ENCODE measurements at places on chromosomes 4 and X.
A peak's percentile ranks its signal among the peaks of the same experiment; 100 is the strongest.

DNA sequence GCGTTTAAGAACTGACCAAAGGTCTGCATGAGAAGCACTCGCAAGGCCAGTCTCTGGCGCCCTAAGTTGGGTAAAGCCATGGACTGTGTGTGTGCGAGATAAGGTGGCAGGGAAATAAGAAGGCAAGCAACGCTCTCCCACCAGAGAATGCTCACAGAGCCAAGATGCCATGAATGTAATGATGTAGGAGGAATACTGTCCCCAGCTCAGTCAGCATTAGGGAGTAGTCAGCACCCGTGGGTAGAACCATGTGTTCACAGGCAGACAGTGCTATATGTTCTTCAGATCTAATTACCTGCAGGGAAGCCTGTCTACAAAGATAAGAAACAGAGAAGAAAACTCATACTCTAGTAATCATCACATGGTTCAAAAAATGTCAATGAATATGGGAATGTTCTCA is 68.8 kb downstream of the SEC24D start:
- no peak for DNase-seq

DNA sequence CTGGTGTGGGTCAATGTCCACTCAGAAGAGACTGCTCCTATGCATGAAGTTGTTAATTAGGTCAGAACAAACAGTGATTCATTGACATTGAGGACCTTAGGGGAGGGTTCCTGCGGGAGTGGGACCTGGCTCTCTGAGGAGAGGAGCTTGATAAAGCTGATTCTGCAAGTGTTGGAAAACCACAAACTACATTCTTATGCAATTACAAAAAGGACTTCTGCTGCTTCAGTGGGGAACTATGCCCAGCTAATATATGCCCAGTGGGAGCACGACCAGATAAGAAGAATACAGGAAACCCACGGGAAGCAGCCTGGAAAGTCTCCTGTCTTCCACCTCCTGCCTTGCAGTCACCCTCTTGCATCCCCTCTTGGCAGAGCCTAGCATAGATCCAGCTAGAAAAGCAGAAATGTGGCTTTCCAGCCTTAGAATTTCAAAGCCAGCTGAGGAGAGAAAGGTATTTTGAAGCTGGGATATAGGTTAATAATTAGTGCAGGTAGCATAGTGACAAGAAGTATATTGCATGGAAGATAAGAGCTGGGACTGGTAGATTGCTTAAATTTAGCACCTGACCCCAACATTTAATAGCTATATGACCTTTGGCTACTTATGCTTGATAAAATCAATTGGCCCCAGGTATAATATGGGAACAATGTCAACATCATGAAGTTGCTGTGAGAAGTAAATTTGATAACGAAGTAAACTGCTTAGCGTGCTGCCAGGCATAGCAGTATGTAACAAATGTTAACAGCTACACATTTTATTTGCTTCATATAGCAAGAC is 34.9 kb upstream of the UGT8 start:
- no peak for DNase-seq

GRCh38 chr4:89290727-89291516 is 16.7 kb downstream of the GPRIN3 start:
- peak; percentile 38 for DNase-seq

DNA sequence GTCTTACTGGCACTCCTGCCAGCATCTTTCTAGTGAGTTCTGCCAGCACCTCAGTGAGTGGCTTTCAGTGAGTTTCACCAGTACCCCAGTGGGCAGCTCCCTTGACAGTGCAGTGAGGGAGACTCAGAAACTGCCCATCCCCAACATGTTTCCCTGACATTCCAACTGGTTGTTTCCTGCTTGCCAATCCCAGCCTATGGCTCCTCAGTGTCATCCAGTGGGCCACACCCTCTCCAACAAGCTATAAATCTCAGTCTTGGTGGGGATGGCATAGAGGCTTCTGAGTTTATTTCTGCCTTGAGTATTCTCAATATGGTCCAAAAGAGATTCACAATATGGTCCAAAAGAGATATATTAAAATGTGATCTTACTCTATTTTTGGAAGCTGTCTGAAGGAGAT is 461.2 kb upstream of the NR3C2 start:
- DNase-seq: no peak

DNA sequence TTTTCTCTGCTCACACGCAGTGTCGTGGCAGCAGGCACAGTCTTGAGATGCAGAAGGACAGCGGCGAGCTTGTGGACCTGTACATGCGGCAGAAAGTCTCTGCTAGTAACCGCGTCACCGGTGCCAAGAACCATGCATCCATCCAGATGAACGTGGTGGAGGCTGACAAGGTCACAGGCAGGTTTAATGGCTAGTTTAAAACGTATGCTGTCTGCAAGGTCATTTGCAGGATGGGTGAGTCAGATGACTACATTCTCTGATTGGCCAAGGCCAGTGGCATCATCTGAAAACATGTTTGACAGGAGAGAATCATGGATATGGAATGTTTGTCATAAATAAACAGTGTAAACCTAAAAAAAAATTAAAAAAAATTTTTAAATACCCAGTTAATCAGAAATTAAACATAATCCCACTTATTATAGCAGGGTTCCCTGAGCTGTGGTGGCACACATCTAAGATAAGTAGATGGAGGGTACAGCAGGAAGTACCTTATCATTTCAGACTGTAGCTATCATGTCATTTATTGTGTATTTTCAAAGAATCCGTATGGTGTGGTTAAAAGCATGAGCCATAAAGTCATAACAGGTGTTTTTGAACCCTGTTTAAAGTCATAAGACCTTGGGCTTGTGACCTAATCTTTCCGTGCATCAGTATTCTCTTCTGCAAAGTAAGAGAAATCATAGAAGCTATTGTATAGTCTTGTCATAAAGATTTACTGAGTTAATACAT is 7.5 kb upstream of the BMP2K start:
- no peak for DNase-seq

DNA sequence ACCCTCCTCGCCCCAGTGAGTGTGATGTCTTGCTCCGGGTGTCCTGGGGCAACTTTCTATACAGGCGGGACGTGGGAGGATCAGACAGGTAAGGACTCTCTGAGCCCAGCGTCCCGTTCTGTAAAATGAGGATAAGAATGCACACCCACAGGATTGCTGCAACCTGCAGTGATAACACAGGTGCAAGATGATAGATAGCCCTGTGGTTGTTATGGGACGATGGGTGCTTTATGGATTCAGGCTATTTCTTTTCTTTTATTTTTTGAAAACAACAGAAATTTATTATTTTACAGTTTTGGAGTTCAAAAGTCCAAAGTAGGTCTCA is 28.6 kb downstream of the BEX3 start:
- DNase-seq: no peak

GRCh38 chrX:24301060-24301459 is 12.8 kb downstream of the SUPT20HL2 start:
- DNase-seq: no peak

- no peak for DNase-seq
Observed at GRCh38 chr4:75654905-75655304, 18.3 kb downstream of the G3BP2 start.

- DNase-seq: no peak
Observed at GRCh38 chrX:22520128-22520828, 247.6 kb downstream of the CBLL2 start.

- DNase-seq: no peak
Observed at GRCh38 chr4:137455647-137456321, 76.5 kb downstream of the PCDH18 start.

All from OCI-LY7 (cell line).